ENCODE measurements at places on chromosomes 11 and 22. TPM values are rescaled to one million over a fixed set of nuclear protein-coding genes. Genes with fewer than 3 reads are reported as not detected.

Gene OR8A1
- polyA plus RNA-seq = not detected

Gene APOL5
- polyA plus RNA-seq = 0.07 TPM

Gene SUSD2
- 24.3 TPM for polyA plus RNA-seq

Gene KLHL35
- 0.73 TPM for polyA plus RNA-seq

Gene MYO7A
- 4.0 TPM for polyA plus RNA-seq

Gene C22orf15
- polyA plus RNA-seq = 2.9 TPM

Gene MMP7
- 29.0 TPM for polyA plus RNA-seq

Gene PRR33
- polyA plus RNA-seq = 0.11 TPM

Gene FGF3
- polyA plus RNA-seq = 0.10 TPM

Gene RGL4
- polyA plus RNA-seq = 5.7 TPM

Gene CLDN5
- 33.8 TPM for polyA plus RNA-seq

Gene DLAT
- 45.8 TPM for polyA plus RNA-seq

Gene SEZ6L
- polyA plus RNA-seq = 0.26 TPM

Gene LMNTD2
- 4.2 TPM for polyA plus RNA-seq

Gene OR10G7
- polyA plus RNA-seq = not detected

Gene KCNK4
- polyA plus RNA-seq = not detected

Gene APOBEC3C
- 9.3 TPM for polyA plus RNA-seq

Gene IL17REL
- polyA plus RNA-seq = not detected

Gene SLC35C1
- 10.2 TPM for polyA plus RNA-seq

Gene OR51B4
- 0.18 TPM for polyA plus RNA-seq

Gene FGF4
- polyA plus RNA-seq = not detected

Gene NXPE4
- polyA plus RNA-seq = not detected

Gene DRAP1
- 82.5 TPM for polyA plus RNA-seq

Gene FAM227A
- 12.4 TPM for polyA plus RNA-seq

Gene APOA4
- polyA plus RNA-seq = not detected

Gene YWHAH
- 110 TPM for polyA plus RNA-seq

Gene BAIAP2L2
- 11.2 TPM for polyA plus RNA-seq

Gene PDE2A
- 16.3 TPM for polyA plus RNA-seq

Gene CYP2D6
- 8.5 TPM for polyA plus RNA-seq

Gene PKNOX2
- 14.8 TPM for polyA plus RNA-seq

Gene CCT8L2
- polyA plus RNA-seq = not detected

Gene MYO18B
- 0.21 TPM for polyA plus RNA-seq

Gene OR52I2
- polyA plus RNA-seq = 0.03 TPM

Gene DTX4
- polyA plus RNA-seq = 66.2 TPM

Gene MYRF
- 30.0 TPM for polyA plus RNA-seq

Gene CD82
- polyA plus RNA-seq = 13.4 TPM

Gene PDGFD
- 25.9 TPM for polyA plus RNA-seq

Gene SLC37A4
- 112 TPM for polyA plus RNA-seq

Gene C11orf65
- polyA plus RNA-seq = 3.4 TPM

Gene SMTNL1
- 0.30 TPM for polyA plus RNA-seq

Gene SLC5A4
- 1.2 TPM for polyA plus RNA-seq

Gene HEPN1
- polyA plus RNA-seq = 2.2 TPM

Gene OR51L1
- polyA plus RNA-seq = 0.01 TPM

Gene MUC2
- polyA plus RNA-seq = 0.03 TPM

Gene TRPC6
- 7.9 TPM for polyA plus RNA-seq

Gene FERMT3
- 7.5 TPM for polyA plus RNA-seq

Gene RIMBP3C
- 0.36 TPM for polyA plus RNA-seq

Gene HPX
- 3.1 TPM for polyA plus RNA-seq

Gene CREB3L1
- 12.8 TPM for polyA plus RNA-seq

Gene ACRV1
- 1.0 TPM for polyA plus RNA-seq
